ENCODE measurements at places on chromosomes 3 and 15.

DNA sequence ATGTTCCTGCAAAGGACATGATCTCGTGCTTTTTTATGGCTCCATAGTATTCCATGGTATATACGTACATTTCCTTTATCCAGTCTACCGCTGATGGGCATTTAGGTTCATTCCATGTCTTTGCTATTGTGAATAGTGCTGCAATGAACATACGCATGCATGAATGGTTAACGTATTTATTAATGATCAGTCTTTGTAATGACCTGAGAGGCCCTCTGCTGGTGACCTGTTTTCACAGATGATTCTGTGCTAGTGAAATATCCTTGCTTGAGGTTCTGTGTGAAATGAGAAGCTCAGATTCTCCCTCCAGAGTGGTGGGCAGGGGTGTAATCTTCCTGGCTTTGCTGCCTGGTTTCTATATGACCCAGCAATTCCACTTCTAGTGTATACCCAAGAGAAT lies 160.2 kb upstream of the RASGRP1 start:
- no peak for DNase-seq

DNA sequence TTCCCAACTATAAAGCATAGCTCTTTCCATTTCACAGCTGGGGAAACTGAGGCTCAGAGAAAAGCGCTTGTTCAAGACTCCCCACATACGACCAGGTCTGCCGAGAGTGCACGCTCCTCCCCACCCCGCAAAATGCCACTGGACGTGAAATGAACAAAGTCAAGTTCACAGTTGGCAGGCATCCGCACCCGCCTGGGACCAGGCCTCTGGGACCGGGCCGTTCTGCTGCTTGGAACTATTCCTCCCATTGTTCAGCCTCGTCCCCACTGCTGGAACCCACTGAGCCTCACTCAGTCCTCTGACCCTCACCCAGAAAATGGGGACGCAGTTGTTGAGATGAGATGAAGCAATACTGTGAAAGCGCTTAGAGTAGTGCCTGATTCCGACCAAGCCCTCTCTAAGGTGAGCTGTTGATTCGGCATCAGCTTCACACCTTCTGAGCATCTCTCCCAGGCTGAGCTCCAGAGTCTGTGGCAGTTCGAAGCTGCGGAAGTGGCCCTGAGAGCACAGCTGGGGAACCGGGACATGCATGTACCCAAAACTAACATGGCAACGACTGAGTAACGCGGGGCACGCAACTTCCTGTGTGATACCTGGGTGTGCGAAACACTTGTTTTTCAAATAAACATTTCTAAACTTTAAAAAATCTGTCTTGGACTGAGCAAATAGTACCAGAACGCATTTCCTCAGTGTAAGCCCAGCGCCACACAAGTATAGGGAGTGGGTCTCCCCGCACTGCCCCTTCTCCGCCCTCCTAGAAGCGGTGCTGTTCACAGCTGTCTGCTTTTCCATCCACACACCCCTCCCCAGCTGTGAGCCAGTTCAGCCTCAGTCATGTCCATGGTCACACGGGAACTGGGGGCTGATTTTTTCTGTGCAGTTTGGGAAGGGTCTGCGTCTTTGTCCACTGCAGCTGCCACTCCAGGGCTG lies 93.4 kb downstream of the CHSY1 start:
- no peak for DNase-seq

GRCh38 chr3:64457811-64458210 lies 230.0 kb downstream of the ADAMTS9 start:
- DNase-seq: no peak

DNA sequence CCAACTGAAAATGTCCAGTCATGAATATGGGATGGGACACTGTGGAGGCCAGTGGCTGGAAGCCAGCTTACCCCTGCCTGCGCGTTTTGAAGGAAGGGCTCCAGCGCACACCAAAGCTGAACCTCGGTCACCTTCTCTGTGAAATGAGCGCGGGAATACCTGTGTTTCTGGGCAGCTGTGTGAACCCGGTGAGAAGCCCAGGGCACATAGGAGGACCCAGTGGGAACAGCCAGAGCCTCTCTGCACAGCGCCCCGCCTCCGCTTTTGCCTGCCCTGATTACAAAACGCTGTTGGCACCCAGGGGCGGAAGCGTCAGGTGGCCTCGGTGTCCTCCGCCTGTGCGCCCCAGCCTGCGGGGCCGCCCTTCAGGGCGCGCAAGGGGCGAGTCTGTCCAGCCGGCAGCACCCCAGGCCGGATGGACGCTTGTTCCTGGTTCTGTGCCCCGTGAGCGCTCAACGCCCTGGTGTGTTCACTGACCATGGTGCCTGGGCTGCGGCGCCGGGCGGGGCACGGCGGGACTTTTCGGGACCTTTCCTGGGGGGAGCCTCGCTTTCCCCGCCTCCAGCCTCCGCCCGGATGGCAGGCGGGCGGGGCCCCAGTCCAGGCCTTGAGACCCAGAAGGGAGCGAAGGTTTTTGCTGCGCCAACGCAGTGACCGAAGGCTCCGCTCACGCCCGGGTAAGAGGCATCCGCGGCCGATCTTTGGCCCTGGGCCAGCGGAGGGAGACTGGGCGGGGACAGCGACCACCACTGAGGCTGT lies at the start of gene SQOR:
Gene SQOR, plus strand, starts transcription at position 598 of the 759 bp plus-strand sequence. CDS start 23,895 bp downstream, outside the sequence.
- no peak for DNase-seq

GRCh38 chr3:62208385-62208784 lies 165.0 kb downstream of the FEZF2 start:
- no peak for DNase-seq

- DNase-seq: no peak
Measured at GRCh38 chr3:129460155-129460554, 20.1 kb downstream of the IFT122 start.

- DNase-seq: no peak
Measured at GRCh38 chr15:49758856-49759255, 138.0 kb downstream of the DTWD1 start.

DNA sequence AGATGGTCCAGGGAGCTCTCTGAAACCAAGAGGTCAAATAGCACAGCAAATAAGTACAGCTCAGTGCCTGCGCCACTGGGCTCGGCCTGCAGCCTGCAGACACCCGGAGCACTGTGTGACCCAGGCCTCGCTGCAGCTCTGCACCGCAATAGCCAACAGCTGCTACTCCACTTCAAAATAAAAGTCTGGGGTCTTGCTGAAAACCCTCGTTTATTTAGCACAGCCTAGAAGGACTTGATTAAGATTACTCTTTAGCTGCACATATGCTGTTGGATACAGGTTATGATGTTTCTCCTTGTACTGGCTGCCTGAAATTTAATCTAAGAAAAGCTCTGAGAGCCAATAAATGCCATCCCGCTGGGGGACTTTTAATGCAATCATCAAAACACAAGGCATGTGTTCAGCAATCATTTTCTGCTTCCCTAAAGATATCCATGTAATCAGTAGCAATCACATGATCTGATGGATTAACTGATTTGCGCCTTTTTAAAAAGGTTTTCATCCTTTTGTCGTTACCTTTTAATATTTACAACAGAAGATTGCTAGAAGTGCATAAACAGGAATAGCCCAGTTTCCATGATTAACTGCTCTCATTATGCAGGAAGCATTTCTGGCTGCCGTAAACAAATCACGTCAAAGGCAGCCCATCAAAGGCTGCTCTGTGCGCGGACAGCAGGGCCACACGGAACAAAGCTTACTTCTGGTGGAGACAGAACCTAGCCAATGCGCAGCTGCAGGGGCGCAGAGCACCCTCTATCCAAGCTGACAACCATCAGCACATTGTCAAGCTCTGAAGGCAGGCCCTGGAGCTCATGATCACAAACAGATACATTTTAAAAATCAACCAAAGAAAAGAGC lies 58.8 kb downstream of the CLASP2 start:
- DNase-seq: peak; percentile 31

DNA sequence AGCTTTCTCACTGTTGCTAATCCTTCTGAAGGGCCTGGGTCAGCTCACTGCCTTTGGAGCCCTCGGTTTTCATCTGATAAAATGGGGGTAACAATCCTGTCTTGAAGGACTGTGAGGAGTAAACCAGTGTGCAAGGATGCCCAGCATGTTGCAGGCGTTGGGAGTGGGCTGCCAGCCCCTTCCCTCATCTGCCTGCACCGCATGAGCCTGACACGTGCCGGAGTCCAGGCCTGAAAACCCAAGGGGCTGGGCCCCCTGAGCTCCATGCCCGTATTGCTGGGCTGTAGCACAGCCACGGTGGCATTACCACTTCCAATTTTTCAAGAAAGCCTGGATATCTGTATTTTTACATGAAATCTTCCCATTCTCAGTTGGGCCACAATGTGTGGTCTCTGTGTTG lies 98.1 kb downstream of the DNAJB8 start:
- no peak for DNase-seq

DNA sequence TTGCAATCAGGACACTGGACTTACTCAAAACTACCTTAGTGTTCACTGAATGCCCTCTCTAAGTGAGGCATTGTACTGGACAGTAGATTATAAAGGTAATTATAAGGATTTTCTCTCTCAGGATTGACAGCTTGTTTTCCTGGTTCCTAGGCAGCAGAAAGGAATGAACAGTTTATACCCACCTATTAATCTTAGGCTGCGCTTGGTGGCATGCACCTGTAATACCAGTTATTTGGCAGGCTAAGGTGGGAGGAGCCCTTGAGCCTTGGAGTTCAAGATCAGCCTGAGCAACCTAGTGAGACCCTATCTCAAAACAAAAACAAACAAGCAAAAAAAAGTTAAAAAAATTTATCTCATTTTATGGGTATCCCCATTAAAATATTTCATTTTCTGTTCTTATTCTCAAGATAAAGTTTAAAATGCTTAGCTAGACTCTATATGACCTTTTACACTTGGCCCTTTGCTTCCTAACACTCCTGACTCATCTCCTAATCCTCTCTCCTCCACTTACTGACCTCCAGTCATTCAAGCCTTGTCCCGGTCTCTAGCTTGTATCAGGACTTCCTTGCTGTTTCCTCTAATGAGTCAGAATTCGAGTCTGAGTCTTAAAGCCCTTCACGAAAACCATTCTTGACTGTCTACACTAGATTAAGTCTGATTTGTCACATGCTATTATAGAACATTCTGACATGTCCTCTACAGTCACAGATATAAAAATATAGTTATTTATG lies 348.6 kb downstream of the NLGN1 start:
- DNase-seq: no peak

DNA sequence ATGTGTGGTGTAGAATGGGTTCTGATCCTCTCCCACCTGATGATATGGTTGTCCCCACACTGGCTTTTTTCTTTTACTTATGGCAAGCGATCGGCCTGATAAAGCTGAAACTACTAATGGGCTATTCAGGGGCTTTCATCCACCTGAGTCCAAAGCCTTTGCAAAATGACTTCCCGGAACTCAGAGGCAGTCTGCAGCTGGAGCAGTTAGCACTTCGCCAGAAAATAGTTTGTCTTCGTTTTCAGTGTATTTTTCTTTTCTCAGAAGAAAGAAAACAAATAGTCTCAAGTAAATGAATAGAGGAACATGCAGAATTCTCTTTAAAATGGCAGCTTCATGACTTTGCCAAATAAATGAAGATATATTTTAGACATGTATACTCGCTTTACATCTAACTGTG lies 306.0 kb upstream of the ADAMTS9 start:
- no peak for DNase-seq

DNA sequence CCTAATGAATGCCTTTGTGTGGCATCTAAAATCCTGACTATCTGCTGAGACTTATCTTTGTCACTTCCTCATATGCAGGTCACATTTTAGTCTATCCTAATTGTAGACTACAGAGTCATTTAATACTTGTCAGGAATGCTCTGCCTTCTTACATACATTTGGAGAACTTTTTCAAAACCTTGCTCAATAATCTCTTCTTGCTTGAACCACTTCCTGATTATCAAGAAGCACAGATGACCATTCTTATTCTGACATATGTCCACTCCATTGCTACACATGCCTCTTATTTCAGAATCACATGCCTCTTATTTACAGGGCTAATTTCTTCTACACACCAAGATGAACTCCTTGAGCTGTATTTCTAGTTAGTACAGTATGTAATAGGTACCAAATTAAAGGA lies 400.3 kb downstream of the TBC1D5 start:
- no peak for DNase-seq
